ENCODE measurements at places on chromosomes 7 and 10.

DNA sequence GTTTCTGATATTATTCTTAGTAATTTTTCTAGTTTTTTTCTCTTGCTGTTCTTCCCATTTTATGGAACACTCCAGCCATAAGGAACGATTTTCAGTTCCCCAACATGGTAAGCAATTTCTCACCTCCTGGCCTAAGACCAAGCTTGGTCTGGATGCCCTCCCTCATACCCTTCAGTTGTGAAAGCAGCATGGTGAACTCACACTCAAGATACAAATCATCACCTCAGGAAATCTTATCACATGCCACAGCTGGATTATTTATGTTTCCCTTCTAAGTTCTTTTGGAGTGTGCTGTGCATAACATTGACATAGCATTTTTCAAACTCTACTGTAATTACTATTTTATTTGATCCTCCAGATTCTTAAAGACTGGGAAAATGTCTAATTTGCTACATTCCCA, 216.6 kb downstream of the AGMO start:
- DNase-seq, result no peak

DNA sequence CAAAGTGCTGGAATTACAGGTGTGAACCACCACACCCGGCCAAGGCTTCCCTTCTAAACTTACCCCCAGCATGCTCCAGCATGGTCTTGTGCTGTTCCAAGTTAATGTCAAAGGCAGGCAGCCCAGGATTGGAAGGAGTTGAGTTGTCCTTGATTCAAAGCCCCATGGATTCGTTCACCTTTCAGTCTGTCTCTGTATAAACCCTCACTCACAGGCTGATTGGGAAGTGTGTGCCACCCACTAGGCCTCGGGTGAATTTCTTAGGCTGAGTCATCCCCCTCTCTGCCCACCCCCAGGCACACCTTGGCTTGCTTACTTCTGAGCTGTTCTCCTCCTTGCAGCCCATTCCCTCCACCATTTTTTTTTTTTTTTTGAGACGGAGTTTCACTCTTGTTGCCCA, 13.3 kb upstream of the PRDX3 start:
- DNase-seq, result no peak

DNA sequence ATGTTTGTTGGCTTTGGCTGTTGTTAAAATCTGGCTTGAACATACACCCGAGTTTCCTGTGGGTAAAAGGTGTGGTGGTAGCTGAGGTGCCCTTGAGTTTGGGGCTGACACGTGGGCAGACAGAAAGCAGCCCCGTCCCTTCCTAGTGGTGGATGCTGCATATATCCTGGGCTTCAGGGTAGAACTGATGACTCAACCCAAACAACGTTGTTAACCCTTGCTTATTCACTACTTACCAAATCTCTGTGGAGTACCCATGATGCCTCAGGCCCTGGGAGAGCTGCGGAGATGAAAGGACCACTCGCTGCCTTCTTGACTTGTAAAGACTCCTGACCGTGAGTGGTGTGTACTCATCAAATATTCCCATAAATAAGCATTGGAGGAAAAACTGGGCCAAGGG, 245.1 kb downstream of the RAB11FIP2 start:
- no peak for DNase-seq

DNA sequence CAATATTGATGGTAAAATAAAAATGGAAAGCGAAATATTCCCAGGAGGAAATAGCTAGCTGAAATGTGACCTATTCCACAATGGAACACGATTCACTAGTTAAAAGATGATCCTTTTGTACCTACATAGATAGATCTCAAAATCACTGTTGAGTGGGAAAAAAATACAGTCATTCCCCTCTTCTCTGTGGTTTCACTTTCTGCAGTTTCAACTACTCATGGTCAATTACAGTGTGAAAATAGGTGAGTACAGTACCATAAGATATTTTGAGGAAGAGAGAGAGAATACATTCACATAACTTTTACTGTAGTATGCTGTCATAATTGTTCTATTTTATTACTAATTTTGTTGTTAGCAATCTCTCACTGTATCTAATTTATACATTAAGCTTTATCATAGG, 56.0 kb upstream of the COL13A1 start:
- no peak for DNase-seq

- DNase-seq, result no peak
Observed at GRCh38 chr10:132457328-132458070, 60.5 kb downstream of the PWWP2B start.

DNA sequence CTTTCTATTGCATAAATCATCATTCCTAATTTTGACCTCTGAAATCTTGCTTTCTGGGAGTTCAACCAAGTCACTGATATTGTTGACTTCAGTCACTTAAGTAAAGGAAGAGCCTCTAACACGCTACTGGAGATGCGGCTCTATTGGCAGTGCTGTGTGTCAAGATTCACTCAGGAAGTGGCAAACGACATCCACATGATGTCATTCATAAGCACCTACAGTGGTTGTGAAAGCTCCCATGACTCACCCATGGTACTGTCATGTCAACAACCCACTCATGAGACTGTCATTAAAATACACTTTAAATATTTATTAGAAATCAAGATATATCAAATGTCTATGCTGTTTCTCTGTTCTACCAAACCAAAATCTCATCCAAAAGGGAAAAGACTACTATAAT, 52.5 kb upstream of the LHFPL3 start:
- no peak for DNase-seq

DNA sequence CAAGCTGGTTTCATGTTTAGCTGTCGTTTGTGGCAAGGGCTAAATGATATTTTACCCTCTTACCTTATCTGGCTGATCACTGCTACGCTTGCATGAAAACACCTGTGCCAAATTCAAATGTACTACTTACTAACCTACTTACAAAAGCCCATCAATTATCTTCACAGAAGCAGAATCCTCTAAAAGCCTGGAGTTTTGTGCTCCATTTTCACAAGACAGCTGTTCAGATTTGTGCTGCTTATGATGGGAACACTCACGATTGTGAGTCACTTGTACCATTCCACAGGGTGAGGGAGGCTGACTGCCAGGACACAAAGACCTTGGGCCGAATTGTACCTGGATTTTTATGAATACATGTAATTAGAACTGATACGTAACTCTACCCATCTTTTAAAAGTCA, 245.0 kb upstream of the NPY start:
- DNase-seq, result no peak

DNA sequence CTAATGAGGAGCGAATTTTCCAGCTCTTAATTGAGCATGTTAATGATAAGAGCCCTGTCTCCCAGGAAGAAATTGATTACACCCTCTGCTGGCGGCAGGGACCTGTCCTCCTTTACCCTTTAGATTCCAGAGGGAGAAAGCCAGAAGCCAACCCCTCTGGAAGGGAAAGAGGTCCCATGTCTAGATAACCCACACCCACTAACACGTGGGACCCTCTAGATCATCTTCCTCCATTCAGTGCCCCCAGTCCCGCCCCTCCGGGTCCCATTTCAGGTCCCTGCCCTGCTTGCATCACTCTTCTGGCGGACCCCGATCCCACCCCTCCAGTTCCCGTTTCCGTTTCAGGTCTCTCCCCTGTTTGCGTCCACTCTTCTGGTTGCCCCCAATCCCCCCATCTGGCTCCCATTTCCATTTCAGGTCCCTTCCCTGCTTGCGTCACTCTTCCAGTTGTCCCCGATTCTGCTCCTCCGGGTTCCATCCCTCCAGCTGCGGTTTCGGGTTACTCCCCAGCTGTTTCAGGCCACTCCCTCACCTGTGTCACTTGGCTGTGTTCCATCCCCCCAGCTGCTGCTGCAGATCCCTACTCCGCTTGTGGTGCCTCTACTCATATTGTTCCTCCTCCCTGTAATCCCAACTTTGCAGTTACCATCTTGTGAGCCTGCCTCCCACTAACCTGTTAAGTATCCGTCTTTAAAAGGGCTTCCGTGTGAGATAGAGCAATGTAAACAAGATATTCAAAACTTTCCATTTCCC, 202.4 kb downstream of the SH2D4B start:
- no peak for DNase-seq

GRCh38 chr10:99929360-99929759, 80.4 kb downstream of the DNMBP start:
- DNase-seq, result no peak

- DNase-seq, result no peak
Observed at GRCh38 chr7:80511964-80512363, at the start of gene GNAT3. Gene GNAT3 (minus strand): TSS chr7:80512064. CDS start chr7:80511926, 138 bp downstream.

GRCh38 chr10:13712837-13713581, 126.2 kb downstream of the PRPF18 start:
- DNase-seq, result peak; percentile 25

DNA sequence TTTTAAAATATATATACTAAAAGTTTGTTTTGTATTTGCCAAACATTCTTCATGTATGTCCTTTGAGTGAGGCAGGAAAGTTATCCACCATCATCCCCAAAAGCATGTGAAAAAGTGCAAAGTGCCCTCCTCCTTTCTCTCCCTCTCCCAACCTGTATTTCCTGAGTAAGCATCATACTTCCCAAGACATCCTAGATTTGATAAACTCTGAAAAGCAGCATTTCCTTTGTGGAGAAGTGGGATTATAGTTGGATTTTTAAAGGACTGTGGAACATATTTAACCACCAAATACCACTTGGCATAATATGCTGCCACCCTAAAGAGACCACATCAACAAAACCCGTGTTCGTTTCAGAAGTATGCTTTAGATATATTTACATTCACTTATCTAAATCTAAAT, 36.9 kb downstream of the NET1 start:
- no peak for DNase-seq

DNA sequence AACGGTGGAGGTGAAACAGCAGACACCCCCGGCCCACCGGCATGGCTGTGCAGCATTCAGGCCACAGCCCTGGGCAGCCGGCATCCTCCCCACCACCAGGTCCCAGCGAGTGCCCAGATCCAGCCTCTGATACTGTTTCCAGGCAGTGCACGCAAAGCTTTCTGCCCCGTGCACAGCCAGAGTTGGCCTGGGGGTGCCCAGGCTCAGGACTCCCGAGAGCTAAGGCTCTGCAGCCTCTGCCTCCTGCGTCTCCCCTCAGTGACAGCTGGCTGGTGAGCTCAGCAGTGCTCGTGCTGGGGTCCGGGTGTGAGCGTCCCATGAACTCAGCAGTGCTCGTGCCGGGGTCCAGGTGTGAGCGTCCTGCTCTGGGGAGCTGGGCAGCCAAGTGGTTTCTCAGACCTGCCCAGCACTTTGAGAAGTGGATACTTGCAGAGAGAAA, 65.4 kb downstream of the CFAP46 start:
- DNase-seq, result no peak

DNA sequence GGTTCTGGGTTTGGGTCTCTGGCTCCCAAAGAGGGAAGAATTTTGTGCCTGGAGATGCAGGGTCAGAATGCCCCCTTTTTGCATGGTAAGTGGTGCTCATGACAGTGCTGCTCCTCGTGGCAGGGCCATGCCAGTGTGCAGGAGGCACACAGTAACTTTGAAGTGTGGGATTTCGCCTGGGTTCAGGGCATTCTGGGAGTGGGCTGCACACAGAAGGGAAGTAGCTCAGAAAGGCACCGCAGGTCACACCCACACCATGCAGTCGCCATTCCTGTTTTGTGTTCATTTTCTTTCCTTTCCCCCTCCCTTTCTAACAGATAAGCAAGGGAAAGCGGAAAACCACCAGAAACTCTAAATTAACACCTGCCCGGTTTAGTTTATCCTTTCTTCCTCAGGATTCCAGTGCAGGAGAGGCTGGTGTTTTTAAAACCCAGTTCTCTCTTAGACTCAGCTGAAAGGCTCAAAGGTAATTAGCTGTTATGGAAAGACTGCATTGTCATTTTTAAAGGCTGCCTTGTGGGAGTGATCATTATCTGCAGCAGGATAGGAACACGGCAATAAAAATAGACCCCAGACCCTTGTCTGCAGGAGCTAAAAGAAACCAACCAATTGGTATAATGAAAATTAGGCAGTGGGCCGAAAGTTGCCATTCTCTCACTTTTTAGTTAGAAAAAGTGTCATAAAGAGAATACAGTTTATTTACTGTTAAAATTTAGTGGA, 50.2 kb downstream of the EEPD1 start:
- DNase-seq, result no peak

DNA sequence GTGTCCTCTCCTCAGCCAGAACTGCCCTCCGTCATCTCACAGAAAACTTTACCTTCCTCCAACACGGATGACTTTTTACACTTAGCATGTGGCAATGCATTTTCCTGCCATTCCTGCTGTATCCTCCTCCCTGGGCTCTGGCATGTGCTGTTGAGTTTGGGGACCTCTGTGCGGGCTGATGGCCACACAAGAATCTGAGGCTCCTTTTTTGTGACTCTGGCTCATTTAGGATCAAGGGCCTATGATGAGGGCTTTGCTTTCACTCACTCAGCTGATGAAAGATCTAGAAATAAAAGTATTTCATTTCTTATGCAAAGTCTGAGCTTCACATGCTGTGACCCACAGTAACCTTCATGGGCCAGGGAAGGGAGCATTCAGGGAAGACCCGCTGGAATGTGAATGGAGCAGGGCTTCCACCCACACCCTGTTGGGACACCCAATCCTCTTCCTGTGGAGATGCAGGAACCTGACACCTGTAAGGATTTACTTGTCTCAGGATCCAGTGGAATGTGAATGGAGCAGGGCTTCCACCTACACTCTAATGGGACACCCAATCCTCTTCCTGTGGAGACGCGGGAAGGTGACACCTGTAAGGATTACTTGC, 500.3 kb upstream of the MKI67 start:
- DNase-seq, result no peak

GRCh38 chr7:44846816-44847508, 925 bp downstream of the H2AZ2 start:
- no peak for DNase-seq

Data from GOT3 (cell line).